ENCODE measurements at places on chromosomes 7 and 10.

GRCh38 chr10:91756286-91756685, 41.9 kb upstream of the TNKS2 start:
- no peak for DNase-seq
- no peak overlapping the region for H3K27ac ChIP-seq
- H3K27me3 ChIP-seq, result peaks cover 27% of the 10 kb centered on the region
- H3K4me1 ChIP-seq, result no peaks in the 10 kb centered on the region
- H3K4me3 ChIP-seq, result no peak overlapping the region
- H3K36me3 ChIP-seq, result no peaks in the 10 kb centered on the region

DNA sequence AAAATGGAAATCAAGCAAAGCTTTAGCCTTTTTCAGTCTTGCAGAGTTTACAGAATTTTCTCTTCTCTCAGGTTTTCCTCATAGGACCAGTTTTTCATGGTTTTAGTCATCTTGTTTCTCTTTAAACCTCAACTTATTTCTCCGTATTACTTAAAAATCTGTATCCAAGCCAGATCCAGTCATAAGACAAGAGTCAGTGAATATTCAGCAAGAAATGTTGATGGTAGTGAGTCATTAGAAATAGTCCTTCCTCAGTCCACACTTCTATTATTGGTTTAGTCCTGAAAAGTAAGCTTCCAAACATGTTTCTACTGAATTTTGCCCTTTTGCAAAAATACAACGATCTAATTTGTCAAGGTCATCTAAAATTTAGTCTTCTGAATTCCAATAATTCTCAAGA, 107.0 kb downstream of the VIM start:
- H3K36me3 ChIP-seq, result no peaks in the 10 kb centered on the region
- H3K4me1 ChIP-seq, result no peaks in the 10 kb centered on the region
- no peaks in the 10 kb centered on the region for H3K27me3 ChIP-seq
- no peak for DNase-seq

DNA sequence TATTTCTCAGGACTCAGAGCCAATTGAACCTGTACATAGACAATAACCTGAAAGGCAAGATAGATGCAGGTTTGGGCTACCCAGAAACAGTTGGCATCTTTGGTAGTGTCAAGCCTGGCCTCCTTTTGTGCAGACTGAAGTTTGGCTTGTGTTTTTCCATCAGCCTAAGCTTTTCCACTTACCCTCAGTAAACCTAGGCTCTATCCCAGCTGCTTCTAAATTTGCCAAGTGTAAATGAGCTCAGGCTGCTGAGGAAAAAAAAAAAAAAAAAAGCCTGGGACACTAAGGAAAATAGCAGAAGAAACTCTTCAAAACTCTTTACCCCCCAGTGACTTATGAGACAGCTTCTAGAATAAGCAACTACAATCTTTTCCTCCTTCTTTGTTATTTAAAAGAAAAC, 316.3 kb upstream of the SORCS1 start:
- H3K36me3 ChIP-seq, result no peaks in the 10 kb centered on the region
- DNase-seq, result no peak
- no peaks in the 10 kb centered on the region for H3K4me1 ChIP-seq
- no peak overlapping the region for H3K4me3 ChIP-seq

- H3K27me3 ChIP-seq, result no peaks in the 10 kb centered on the region
- no peak overlapping the region for H3K4me3 ChIP-seq
- peaks cover 41% of the 10 kb centered on the region for H3K4me1 ChIP-seq
- H3K27ac ChIP-seq, result peak overlapping the region; percentile 71
- peaks cover 26% of the 10 kb centered on the region for H3K36me3 ChIP-seq
- no peak for DNase-seq
These were observed 182.2 kb downstream of the ST7 start for GRCh38 chr7:117135553-117135891.

DNA sequence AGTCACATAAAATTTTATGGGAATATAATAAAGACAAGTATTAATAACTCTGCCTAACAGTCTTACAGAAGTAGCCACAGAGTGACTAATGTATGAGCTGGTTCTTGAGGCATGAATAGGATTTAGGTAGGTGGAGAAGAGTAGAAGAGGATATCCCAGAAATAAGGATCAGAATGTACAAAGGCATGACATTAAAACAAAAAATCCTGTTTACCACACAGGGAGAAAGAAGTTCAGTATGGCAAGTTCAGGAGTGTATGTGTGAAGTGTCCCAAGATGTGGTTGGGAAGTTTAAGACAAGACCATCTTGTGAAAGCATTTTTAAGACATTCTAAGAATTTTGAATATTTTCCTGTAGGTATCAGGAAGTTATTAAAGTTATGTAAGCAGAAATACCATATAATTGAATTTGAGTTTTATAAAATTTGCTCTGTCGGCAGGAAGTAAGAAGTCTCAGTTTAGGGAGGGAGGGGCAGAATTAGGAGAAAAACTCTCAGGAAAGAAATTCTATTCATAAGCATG, 64.7 kb upstream of the CAV2 start:
- H3K36me3 ChIP-seq, result no peaks in the 10 kb centered on the region
- no peak overlapping the region for H3K4me3 ChIP-seq
- H3K4me1 ChIP-seq, result no peaks in the 10 kb centered on the region
- peaks cover 2% of the 10 kb centered on the region for H3K27me3 ChIP-seq

- no peaks in the 10 kb centered on the region for H3K4me1 ChIP-seq
- no peaks in the 10 kb centered on the region for H3K36me3 ChIP-seq
- DNase-seq, result no peak
- peaks cover 7% of the 10 kb centered on the region for H3K27me3 ChIP-seq
These were observed 187.0 kb upstream of the C7orf33 start for GRCh38 chr7:148403466-148403993.

- H3K4me3 ChIP-seq, result no peak overlapping the region
- H3K27ac ChIP-seq, result no peak overlapping the region
- H3K27me3 ChIP-seq, result peaks cover 35% of the 10 kb centered on the region
- H3K36me3 ChIP-seq, result no peaks in the 10 kb centered on the region
- H3K4me1 ChIP-seq, result no peaks in the 10 kb centered on the region
- no peak for DNase-seq
These were observed 28.2 kb upstream of the ZCCHC24 start for GRCh38 chr10:79473496-79474095.

- H3K36me3 ChIP-seq, result no peaks in the 10 kb centered on the region
- no peak overlapping the region for H3K27ac ChIP-seq
These were observed 64.4 kb downstream of the SUGCT start for GRCh38 chr7:40199076-40199802.

- no peak for DNase-seq
- H3K36me3 ChIP-seq, result peaks cover 93% of the 10 kb centered on the region
- H3K4me3 ChIP-seq, result no peak overlapping the region
- H3K27me3 ChIP-seq, result no peaks in the 10 kb centered on the region
These were observed 22.3 kb downstream of the PIK3CG start for GRCh38 chr7:106887421-106887820.

DNA sequence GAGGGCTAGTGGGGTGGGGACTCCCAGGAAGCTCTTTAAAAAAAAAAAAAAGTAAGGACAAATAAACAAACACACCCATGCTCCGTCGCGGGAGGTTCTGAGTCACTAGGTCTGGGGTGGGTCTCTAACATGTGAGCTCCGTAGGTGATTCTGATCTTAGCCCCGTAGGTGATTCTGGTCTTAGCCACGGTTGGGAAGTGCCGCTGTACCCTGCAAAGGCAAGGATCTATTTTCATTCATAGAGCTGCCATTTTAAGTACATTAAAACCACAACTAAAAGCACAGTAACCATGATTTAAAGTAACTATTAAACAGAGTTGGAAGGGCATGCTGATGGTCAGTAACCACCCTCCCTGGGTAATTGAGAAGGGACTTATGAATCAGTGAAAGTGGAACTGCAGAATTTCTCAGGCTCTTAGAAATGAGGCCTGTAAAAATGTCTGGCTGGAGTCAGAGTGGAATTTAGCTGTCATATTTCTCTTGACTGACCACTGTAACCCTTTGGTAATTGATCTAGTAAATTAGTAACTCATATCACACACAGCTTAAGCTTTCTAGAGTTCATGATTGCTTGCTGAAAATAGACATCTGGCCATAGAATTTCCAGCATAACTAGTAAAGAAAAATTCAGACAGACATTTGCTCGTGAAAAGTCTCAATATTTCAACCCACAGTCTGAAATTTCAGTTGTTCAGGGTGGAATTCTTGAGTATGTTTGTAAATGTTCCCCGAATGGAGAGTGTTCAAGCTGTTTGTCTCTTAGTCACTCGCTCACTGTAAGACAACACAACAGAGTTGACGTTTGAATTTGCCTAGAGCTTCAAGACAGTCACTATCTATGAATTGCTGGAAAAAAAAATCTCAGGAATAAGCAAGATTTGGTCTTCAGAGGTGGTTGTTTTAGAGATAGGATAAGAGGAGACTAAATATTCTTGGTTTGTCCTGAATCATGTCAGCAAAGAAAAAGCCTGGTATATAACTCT, 34.2 kb upstream of the TCF7L2 start:
- no peaks in the 10 kb centered on the region for H3K36me3 ChIP-seq
- no peak for DNase-seq
- H3K4me1 ChIP-seq, result no peaks in the 10 kb centered on the region
- H3K27me3 ChIP-seq, result peaks cover 3% of the 10 kb centered on the region

DNA sequence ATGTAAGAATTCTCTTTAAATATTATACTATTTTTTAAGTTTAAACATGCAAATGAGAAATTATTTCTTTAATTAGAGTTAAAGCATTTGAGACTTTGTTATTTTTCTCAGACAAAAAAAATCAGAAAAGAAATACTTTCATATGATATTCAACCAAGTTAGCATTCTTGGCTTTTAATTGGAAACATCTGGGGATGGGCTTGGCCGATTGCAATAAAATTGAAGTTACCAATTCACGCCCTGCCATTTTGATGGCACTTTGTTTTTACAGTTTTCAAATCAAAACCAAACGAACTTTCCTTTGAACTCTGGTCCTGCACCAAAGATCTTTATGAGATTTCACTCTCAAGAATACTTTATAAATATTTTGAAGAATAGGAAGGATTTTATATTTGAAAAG, 127.7 kb downstream of the ATE1 start:
- no peak for DNase-seq
- H3K4me1 ChIP-seq, result no peaks in the 10 kb centered on the region
- H3K36me3 ChIP-seq, result peaks cover 3% of the 10 kb centered on the region
- H3K27ac ChIP-seq, result no peak overlapping the region
- H3K4me3 ChIP-seq, result no peak overlapping the region

GRCh38 chr10:101710059-101710695, 15.2 kb upstream of the FBXW4 start:
- no peak overlapping the region for H3K27ac ChIP-seq
- no peak for DNase-seq
- no peaks in the 10 kb centered on the region for H3K36me3 ChIP-seq
- no peak overlapping the region for H3K4me3 ChIP-seq
- H3K27me3 ChIP-seq, result peaks cover 57% of the 10 kb centered on the region

DNA sequence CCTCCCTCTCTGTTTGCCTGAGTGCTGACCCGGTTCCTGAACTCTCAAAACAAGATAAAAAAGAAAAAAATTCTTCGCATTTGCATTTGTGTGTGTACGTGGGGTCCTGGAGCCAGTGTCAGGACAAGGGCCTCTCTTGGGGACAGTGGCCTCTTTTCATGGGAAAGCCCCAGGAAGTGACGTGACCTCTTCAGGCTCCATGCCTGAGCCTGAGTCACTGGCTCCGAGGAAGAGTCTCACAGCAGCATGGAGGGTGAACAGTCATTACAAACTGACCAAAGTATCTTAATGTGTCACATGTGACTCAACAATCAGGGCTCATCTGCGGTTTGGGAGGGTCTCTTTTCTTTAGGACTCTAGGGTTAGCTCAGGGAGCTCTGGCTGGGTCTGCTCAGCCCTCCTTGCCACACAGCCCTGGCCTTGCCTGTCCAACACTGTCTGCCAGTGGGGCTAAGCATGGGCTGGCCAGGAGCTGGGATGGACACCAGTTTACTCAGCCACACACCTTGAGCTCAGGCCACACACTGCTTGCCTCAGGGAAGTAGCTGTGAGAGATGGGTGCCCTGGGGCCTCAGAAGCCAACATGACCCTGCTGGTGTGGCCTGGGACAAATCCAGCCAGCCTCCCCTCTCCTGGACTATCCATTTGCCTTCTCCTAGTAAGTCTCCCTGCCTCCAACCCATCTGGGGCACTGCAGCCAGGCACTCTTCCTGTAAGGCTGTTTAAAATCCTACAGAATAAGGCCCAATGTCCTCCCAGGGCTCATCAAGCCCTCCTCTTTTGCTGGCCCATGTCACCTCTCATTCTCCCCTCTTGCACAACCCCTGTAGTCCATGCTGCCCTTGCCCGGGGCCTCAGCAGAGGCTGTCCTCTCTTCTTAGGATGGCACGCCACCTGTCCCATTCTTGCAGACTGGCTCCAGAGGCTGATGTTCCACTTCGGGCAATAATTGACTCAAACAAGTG, 10.5 kb downstream of the TMEM273 start:
- H3K27ac ChIP-seq, result peak overlapping the region; percentile 97
- peaks cover 79% of the 10 kb centered on the region for H3K4me1 ChIP-seq
- H3K27me3 ChIP-seq, result no peaks in the 10 kb centered on the region
- peak overlapping the region; percentile 67 for H3K4me3 ChIP-seq
- peaks cover 50% of the 10 kb centered on the region for H3K36me3 ChIP-seq

DNA sequence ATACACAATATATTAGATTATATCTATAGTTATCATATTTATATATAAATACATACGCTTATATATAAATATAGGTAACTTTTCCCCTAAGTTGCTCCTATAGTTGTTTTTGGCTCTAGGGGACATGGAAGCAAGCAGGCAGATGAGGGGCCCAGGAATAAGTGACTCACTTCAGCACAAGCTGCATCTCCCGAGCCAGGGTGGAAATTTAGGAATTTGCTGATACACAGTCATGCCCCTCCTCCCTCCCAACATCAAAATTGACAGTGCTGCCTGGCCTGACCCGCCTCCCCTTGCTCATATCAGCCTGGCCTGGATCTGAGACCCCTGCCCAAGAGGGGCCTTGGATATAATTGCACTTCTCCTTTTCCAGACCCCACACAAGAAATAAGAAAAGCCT, 33.8 kb downstream of the MKI67 start:
- no peaks in the 10 kb centered on the region for H3K27me3 ChIP-seq
- H3K4me3 ChIP-seq, result no peak overlapping the region
- peaks cover 28% of the 10 kb centered on the region for H3K36me3 ChIP-seq
- DNase-seq, result no peak
- H3K4me1 ChIP-seq, result peaks cover 26% of the 10 kb centered on the region
- no peak overlapping the region for H3K27ac ChIP-seq

DNA sequence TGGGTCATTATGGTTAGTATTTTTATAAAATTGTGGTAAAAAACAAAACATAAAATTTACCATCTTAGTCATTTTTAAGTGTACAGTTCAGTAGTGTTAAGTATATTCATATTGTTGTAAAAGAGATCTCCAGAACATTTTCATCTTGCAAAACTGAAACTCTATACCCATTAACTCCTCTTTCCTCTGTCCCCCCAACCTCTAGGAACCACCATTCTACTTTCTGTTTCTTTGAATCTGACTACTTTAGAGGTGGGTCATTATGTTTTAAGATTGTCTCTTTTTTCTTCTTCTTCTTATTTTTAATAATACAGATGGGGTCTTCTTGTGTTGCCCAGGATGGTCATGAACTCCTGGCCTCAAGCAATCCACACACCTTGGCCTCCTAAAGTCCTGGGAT, 84.1 kb downstream of the DOCK4 start:
- no peak overlapping the region for H3K4me3 ChIP-seq
- no peak for DNase-seq
- no peaks in the 10 kb centered on the region for H3K36me3 ChIP-seq

- DNase-seq, result peak; percentile 52
- peak within 1 kb of the TSS; percentile 92 for H3K4me3 ChIP-seq
- H3K4me1 ChIP-seq, result peaks cover 39% of the 10 kb centered on the region
- H3K27ac ChIP-seq, result peak within 1 kb of the TSS; percentile 90
- H3K27me3 ChIP-seq, result no peaks in the 10 kb centered on the region
These were observed at the start of gene APBB1IP for GRCh38 chr10:26437637-26438461. APBB1IP (plus strand) TSS chr10:26438341; CDS start chr10:26492327, 53,986 bp downstream.

Data from activated T-helper 2 cell treated with anti-CD3 and anti-CD28 coated beads, Interferon-gamma antibody, Interleukin-2, Interleukin-4, amounts not matched to agents 10 μg/mL and 5 μg/mL and 100 μg/mL, durations not matched to agents 14 hours and 24 hours and 36 hours (primary cell).